ENCODE measurements at places on chromosomes 4 and X. TPM values are rescaled to one million over a fixed set of nuclear protein-coding genes. Genes with fewer than 3 reads are reported as not detected.
A peak's percentile ranks its signal among the peaks of the same experiment; 100 is the strongest.

Gene ARHGEF38
- not detected for total RNA-seq

Gene NEIL3
- total RNA-seq: 40.5 TPM

Gene MAGED4
- not detected for total RNA-seq

Gene ERVMER34-1
- not detected for total RNA-seq

Gene SSX4
- total RNA-seq: not detected

Gene SAGE1
- total RNA-seq: not detected

Gene RPL39
- 1,809 TPM for total RNA-seq

Gene TMSB15B
- total RNA-seq: 10.5 TPM

Gene ATP2B3
- not detected for total RNA-seq

- no peak overlapping the region for H3K27ac ChIP-seq
- no peak for DNase-seq
- peaks cover 3% of the 10 kb centered on the region for H3K4me1 ChIP-seq
- H3K4me3 ChIP-seq: no peak overlapping the region
- H3K27me3 ChIP-seq: no peaks in the 10 kb centered on the region
- no peaks in the 10 kb centered on the region for H3K36me3 ChIP-seq
Observed at GRCh38 chr4:48949518-48950219, 36.4 kb upstream of the CWH43 start.

GRCh38 chrX:100768679-100769338, 36.9 kb upstream of the SYTL4 start:
- no peaks in the 10 kb centered on the region for H3K36me3 ChIP-seq
- no peak overlapping the region for H3K4me3 ChIP-seq
- no peak overlapping the region for H3K27ac ChIP-seq
- H3K27me3 ChIP-seq: peaks cover 35% of the 10 kb centered on the region

- H3K27me3 ChIP-seq: no peaks in the 10 kb centered on the region
- peak; percentile 63 for DNase-seq
- H3K27ac ChIP-seq: peak overlapping the region; percentile 78
- peaks cover 60% of the 10 kb centered on the region for H3K4me1 ChIP-seq
- H3K4me3 ChIP-seq: peak overlapping the region; percentile 85
Observed at GRCh38 chr4:2934077-2934812, 29.0 kb downstream of the NOP14 start.

GRCh38 chrX:13658602-13659001, 5.7 kb downstream of the TCEANC start:
- H3K4me1 ChIP-seq: peaks cover 28% of the 10 kb centered on the region
- peaks cover 7% of the 10 kb centered on the region for H3K36me3 ChIP-seq
- no peak overlapping the region for H3K4me3 ChIP-seq

DNA sequence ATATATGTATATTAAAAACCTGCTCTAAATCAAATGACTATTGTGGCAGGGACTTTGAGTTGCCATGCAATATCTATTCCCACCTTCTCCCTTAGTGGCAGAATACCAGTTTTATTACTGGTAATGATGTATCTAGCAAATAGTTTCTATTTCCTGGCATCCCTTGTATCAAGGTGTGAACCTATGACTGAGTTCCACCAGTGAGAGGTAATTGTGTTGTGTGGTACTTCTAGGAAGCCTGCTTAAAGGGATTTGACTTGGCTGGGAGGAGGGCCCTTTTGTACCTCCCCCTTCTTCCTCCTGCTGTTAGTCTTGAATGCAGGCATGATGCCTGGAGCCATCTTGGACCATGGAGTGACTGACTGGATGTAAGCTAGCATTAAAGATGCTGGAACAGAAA, 65.4 kb upstream of the DYNLT3 start:
- H3K4me1 ChIP-seq: peaks cover 10% of the 10 kb centered on the region
- H3K27ac ChIP-seq: no peak overlapping the region
- no peak overlapping the region for H3K4me3 ChIP-seq
- peaks cover 2% of the 10 kb centered on the region for H3K36me3 ChIP-seq
- no peak for DNase-seq

DNA sequence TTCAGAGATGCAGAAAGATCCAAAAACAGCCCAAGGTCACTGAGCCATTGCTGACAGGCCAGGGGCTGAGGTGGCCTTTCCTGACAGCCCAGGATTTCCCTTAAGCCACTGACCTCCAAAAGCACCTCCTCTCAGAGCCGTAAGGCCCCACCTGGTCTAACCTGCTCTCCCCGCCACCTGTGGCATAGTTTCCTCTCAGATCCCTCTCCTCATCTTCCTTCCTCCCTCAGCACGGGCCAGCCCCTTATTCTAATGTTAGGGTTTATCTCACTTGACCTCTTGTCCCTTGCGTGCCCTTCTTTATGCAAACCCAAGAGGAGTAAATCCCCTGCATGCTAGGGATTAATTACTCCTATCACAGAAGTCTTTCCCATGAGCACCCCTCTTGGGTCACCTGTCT, 113.0 kb downstream of the RBM47 start:
- no peak for DNase-seq
- no peak overlapping the region for H3K4me3 ChIP-seq
- H3K4me1 ChIP-seq: peaks cover 10% of the 10 kb centered on the region
- H3K27me3 ChIP-seq: peaks cover 5% of the 10 kb centered on the region
- no peaks in the 10 kb centered on the region for H3K36me3 ChIP-seq

GRCh38 chr4:13496605-13497004, 12.5 kb upstream of the RAB28 start:
- H3K36me3 ChIP-seq: no peaks in the 10 kb centered on the region
- no peak overlapping the region for H3K4me3 ChIP-seq
- no peaks in the 10 kb centered on the region for H3K4me1 ChIP-seq
- DNase-seq: no peak

GRCh38 chrX:132631579-132632232, 142.9 kb upstream of the MBNL3 start:
- no peak overlapping the region for H3K27ac ChIP-seq
- H3K27me3 ChIP-seq: no peaks in the 10 kb centered on the region
- no peak for DNase-seq
- H3K36me3 ChIP-seq: no peaks in the 10 kb centered on the region

- H3K4me3 ChIP-seq: no peak overlapping the region
- H3K36me3 ChIP-seq: peaks cover 2% of the 10 kb centered on the region
- peaks cover 2% of the 10 kb centered on the region for H3K4me1 ChIP-seq
- no peak overlapping the region for H3K27ac ChIP-seq
- no peak for DNase-seq
Observed at GRCh38 chr4:114017120-114017917, 37.9 kb upstream of the ARSJ start.

- peaks cover 11% of the 10 kb centered on the region for H3K36me3 ChIP-seq
- no peak overlapping the region for H3K4me3 ChIP-seq
- no peaks in the 10 kb centered on the region for H3K27me3 ChIP-seq
Observed at GRCh38 chrX:70481471-70482270, 37.0 kb downstream of the DLG3 start.

DNA sequence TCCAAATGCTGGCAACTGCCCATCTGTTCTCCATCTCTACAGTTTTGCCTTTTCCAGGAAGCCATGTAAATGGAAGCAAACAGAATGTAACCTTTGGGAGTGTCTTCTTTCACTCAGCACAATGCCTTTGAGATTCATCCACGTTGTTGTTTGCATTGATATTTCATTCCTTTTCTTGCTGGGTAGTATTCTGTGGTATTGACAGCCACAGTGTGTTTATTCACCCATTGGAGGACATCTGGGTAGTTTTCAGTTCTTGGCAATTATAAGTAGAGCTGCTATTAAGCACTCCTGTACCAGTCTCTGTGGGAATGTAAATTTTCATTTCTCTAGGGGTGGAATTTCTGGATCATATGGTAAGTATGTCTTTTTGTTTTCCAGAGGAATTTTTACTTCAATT, 194.3 kb upstream of the RPS6KA3 start:
- peaks cover 11% of the 10 kb centered on the region for H3K36me3 ChIP-seq
- H3K27ac ChIP-seq: no peak overlapping the region
- peaks cover 28% of the 10 kb centered on the region for H3K4me1 ChIP-seq
- DNase-seq: no peak
- H3K27me3 ChIP-seq: peaks cover 16% of the 10 kb centered on the region

DNA sequence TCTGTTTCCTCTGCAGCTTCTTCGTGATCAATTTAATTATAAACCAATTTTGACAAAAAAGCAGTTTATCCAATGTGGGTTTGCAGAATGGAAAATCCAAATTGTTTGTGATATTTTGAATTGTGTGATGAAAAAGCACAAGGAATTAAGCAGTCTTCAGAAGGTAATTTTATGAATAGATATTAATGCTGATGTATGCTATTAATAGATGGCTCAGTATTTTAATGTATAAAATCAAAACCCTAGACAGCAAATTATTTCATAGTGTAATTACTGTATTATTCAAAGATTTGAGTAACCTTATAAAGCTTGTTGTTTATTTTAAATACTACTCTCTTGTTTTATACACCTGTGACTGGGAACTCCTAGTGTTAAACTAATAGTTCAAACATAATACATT, 20.0 kb downstream of the CEP44 start:
- no peaks in the 10 kb centered on the region for H3K27me3 ChIP-seq
- no peak for DNase-seq
- no peaks in the 10 kb centered on the region for H3K4me1 ChIP-seq
- peaks cover 34% of the 10 kb centered on the region for H3K36me3 ChIP-seq
- no peak overlapping the region for H3K4me3 ChIP-seq

DNA sequence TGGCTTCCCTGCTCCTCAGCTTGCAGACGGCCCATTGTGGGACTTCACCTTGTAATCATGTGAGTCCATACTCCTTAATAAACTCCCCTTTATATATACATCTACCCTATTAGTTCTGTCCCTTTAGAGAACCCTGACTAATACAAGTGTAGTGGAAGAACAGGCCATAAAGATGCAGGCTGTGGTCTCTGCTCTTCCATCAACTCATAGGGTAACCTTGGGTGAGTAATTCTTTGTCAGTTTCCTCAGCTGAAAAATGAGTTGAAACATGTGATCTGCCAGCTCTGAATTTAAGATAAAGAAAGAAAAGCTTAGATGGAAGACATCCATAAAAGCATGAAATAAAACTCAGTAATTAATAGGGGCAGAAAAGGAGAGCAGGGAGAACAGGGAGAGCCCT, 103.6 kb downstream of the ENOX2 start:
- H3K36me3 ChIP-seq: no peaks in the 10 kb centered on the region
- no peak overlapping the region for H3K27ac ChIP-seq
- no peak overlapping the region for H3K4me3 ChIP-seq

GRCh38 chrX:103415068-103415467, 38.7 kb downstream of the BEX3 start:
- no peak for DNase-seq
- H3K4me1 ChIP-seq: peaks cover 5% of the 10 kb centered on the region
- no peak overlapping the region for H3K27ac ChIP-seq
- no peaks in the 10 kb centered on the region for H3K27me3 ChIP-seq
- H3K4me3 ChIP-seq: no peak overlapping the region

- H3K27me3 ChIP-seq: peaks cover 2% of the 10 kb centered on the region
- no peak for DNase-seq
- H3K4me3 ChIP-seq: no peak overlapping the region
- H3K4me1 ChIP-seq: no peaks in the 10 kb centered on the region
- no peak overlapping the region for H3K27ac ChIP-seq
- H3K36me3 ChIP-seq: no peaks in the 10 kb centered on the region
Observed at GRCh38 chr4:84451546-84451945, 47.5 kb downstream of the NKX6-1 start.

- H3K36me3 ChIP-seq: no peaks in the 10 kb centered on the region
- no peak overlapping the region for H3K4me3 ChIP-seq
- no peaks in the 10 kb centered on the region for H3K27me3 ChIP-seq
- H3K4me1 ChIP-seq: no peaks in the 10 kb centered on the region
- no peak for DNase-seq
Observed at GRCh38 chr4:132605551-132605950, 543.5 kb upstream of the PCDH10 start.

- H3K4me3 ChIP-seq: no peak overlapping the region
- no peaks in the 10 kb centered on the region for H3K4me1 ChIP-seq
- no peaks in the 10 kb centered on the region for H3K27me3 ChIP-seq
- no peak for DNase-seq
Observed at GRCh38 chr4:159552979-159553768, 450.3 kb downstream of the RAPGEF2 start.

- no peaks in the 10 kb centered on the region for H3K27me3 ChIP-seq
- no peak overlapping the region for H3K27ac ChIP-seq
- H3K4me1 ChIP-seq: no peaks in the 10 kb centered on the region
- H3K36me3 ChIP-seq: no peaks in the 10 kb centered on the region
- no peak for DNase-seq
Observed at GRCh38 chr4:92529510-92529909, 225.7 kb downstream of the GRID2 start.

DNA sequence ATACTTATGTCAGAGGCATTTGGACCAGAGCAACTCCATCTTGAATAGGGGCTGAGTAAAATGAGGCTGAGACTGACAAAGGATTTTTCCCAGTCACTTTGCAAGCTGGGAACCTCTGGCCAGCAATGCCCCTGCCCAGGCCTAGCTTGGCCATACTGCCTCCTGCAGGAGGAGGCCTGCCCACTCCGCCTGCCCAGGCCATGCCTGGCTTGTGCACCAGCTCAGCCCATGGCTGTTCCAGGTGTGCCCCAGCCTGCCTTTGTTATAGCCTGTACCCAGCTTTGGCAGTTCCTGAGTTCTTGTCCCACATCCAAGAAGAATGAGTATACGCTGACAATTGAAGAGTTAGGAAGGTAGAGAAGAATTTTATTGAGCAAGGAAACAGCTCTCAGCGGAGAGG, 176.1 kb downstream of the AASDH start:
- no peaks in the 10 kb centered on the region for H3K36me3 ChIP-seq
- no peaks in the 10 kb centered on the region for H3K4me1 ChIP-seq
- no peak overlapping the region for H3K4me3 ChIP-seq
- DNase-seq: no peak
- H3K27ac ChIP-seq: no peak overlapping the region

GRCh38 chr4:138542191-138542776, 300.1 kb upstream of the SLC7A11 start:
- H3K4me3 ChIP-seq: no peak overlapping the region
- no peak overlapping the region for H3K27ac ChIP-seq
- H3K27me3 ChIP-seq: no peaks in the 10 kb centered on the region
- no peak for DNase-seq
- H3K4me1 ChIP-seq: no peaks in the 10 kb centered on the region

- no peaks in the 10 kb centered on the region for H3K4me1 ChIP-seq
- no peak overlapping the region for H3K27ac ChIP-seq
- no peak for DNase-seq
- no peaks in the 10 kb centered on the region for H3K27me3 ChIP-seq
- H3K4me3 ChIP-seq: no peak overlapping the region
- no peaks in the 10 kb centered on the region for H3K36me3 ChIP-seq
Observed at GRCh38 chrX:116285501-116285900, 115.0 kb downstream of the AGTR2 start.

GRCh38 chrX:16671005-16671404, 21.0 kb downstream of the S100G start:
- H3K4me3 ChIP-seq: no peak overlapping the region
- H3K36me3 ChIP-seq: no peaks in the 10 kb centered on the region
- no peaks in the 10 kb centered on the region for H3K4me1 ChIP-seq
- H3K27me3 ChIP-seq: no peaks in the 10 kb centered on the region
- no peak overlapping the region for H3K27ac ChIP-seq

DNA sequence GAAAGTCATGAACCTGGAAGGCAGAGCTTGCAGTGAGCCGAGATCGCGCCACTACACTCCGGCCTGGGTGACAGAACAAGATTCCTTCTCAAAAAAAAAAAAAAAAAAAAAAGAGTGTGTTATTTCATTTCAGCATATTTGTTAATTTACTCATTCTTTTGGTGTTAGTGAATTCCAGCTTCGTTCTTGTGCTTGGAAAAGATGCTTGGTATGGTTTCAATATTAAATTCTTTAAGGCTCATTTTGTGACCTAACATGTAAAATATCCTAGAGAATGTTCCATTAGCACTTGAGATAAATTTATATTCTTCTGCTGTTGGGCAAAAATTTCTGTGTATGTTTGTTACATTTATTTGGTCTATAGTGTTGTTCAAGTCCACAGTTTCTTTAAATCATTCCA, 66.8 kb downstream of the SPIN3 start:
- H3K4me3 ChIP-seq: no peak overlapping the region
- no peak overlapping the region for H3K27ac ChIP-seq
- no peaks in the 10 kb centered on the region for H3K27me3 ChIP-seq
- no peaks in the 10 kb centered on the region for H3K36me3 ChIP-seq
- H3K4me1 ChIP-seq: no peaks in the 10 kb centered on the region

Data from activated CD8-positive, alpha-beta memory T cell treated with anti-CD3 and anti-CD28 coated beads, Interleukin-2, amount 10 ng/mL, durations not matched to agents 7 days and 5 days (primary cell).